ENCODE measurements at places on chromosomes 6 and 20.
A peak's percentile ranks its signal among the peaks of the same experiment; 100 is the strongest.

GRCh38 chr6:118709859-118710350 is 58.5 kb upstream of the CEP85L start:
- DNase-seq: peak; percentile 46

DNA sequence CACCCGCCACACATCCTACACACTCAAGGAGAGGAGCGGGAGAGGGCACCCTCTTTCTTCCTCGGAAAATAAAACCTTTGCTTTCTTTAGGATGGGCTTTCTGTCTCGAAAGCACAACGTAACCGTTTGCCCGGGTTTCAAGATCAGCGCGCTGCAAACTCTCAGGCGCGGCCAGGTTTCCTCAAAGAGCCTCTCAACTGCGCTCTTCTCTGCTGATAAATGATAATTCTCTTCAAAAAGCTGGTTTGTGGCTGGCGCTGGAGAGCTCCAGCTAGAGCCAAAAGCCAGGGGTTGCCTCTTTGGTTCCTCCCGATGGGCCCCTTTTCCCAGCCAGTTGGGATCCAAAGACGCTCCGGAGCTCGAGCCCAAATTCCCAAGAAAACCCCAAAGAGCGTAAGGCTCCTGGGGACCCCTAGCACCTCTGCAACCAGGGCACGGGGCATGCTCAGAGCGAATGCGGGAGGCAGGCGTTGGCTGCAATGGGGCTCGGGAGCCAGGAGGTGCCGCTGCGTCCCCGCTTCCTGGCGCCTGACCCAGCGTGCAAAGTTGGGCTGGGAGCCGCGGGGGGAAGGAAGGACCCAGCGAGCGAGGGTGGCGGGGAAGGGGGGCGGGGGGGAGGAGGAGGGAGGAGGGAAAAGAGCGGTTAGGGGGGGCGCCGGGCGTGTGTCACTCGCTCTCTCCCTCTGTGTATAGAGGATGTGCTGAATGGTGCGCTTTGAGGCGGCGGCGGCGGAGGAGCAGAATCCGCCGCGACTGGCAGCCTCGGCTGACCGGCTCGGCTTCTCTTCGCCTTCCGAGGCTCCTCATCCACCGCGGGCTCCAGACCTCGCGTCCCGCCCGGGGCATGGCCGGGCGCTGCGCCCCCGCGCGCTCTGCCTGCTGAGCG is at the start of gene PLCB1:
PLCB1 (plus strand) TSS at position 669 of the 886 bp plus-strand sequence. CDS start 386 bp downstream, outside the sequence.
- peak; percentile 66 for DNase-seq

GRCh38 chr20:40562031-40562430 is 127.0 kb downstream of the MAFB start:
- no peak for DNase-seq

DNA sequence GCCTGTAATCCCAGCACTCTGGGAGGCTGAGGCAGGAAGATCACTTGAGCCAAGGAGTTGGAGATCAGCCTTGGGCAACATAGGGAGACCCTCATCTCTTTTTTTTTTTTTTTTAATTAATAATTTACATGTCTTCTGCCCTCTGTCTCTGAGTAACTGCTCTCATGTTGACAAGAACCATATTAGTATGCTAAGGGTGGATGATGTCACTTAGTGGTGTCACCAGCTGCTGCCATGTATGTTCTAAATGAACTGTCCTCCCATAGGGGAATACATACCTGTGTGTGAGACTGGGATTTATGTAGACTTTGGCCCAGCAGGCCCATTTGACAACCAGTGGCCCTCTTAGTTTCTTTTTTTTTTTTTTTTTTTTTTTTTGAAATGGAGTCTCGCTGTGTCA is 65.6 kb downstream of the SCAND1 start:
- no peak for DNase-seq

- no peak for DNase-seq
Measured at GRCh38 chr6:21559238-21559637, 34.3 kb upstream of the SOX4 start.

DNA sequence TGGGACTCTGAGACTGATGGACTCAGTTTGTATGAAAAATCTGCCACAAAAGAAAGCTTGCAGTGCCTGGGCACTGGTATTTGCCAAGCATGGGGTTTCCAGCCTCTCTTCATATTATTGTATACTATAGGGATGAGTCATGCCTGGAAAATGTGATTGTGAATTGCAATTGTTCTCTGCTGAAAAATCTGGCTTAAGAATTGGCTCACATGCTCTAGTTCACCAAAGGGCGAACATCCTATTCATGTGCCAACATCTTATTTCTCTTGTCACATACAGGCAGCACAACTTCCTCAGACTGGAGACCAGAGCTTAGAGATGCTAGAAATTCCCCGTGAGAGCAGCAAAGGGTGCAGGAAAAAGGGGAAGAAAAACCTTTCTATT is 103.6 kb upstream of the KCNK16 start:
- no peak for DNase-seq

DNA sequence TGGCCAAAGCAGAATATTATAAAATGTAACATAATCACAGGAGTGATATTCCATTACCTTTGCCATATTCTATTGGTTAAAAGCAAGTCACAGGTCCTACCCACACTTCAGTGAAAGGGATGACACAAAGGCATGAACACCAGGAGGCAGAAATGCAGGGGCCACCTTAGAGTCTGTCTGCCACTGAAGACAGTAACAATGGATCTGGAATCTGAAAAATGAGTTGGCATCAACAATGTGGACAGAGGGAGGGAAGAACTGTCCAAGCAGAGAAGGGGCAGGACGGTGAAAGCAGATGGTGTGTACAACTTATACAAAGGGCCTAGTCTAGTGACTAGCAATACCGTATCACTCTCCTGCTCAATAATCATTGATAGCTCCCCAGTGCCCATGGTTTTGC is 6.6 kb upstream of the LPIN3 start:
- DNase-seq: no peak

GRCh38 chr6:144033816-144034735 is 26.0 kb upstream of the PLAGL1 start:
- DNase-seq: no peak

- DNase-seq: peak; percentile 47
Measured at GRCh38 chr6:15247500-15248450, 1.9 kb downstream of the JARID2 start.

DNA sequence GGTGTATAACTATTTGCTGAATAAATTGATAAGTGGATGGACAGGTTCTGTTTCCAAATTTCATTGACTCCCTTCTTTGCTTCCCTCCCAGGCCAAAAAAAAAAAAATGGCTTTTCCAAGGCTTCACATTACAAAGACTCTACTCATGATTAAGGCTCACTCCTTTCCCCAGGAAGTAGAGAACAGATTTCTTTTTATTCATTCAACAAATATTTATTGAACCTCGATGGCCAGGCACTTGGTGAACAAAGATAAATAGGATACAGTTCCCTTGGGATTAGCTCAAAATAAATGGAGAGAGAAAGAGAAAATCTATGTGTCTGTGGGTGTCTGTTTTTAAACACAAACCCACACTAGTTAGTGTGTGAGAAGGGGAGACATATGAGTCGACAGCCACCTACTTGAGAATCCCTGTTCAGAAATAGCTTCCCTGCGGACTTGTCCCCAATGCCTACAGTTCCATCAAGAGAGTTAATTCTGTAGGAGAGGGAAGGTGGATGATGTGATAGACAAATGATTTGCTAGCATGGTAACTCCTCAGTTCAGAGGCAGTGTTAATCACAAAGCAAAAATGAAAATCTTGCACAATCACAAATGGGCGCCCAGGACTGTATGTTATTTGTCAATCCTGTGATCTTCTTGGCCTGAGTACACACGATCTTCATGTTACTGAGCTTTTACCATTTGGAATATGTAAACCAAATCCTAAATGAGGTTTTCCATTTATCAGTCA is 20.3 kb downstream of the TRAF3IP2 start:
- no peak for DNase-seq

GRCh38 chr6:152671171-152671570 is 26.5 kb upstream of the MYCT1 start:
- no peak for DNase-seq

DNA sequence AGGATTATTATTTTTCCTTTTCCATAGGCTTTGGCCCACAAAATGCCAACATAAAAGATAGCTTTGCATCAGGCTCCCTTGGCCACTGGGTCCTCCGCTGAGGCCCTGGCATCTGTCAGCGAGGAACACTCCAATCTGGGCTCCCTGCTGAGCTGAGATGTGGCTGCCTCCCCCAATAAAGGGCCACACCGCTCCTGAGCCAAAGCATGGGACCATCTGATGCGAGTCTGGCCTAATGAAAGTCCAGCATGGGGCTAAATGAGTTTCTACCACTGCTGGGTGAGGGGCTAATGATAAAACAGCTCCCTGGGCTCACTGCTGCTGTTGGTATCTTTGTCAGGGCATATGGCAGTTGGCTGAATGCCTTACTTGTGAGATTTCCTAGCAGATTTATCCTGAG is 817.5 kb upstream of the SLC35B3 start:
- DNase-seq: no peak

GRCh38 chr6:99426451-99426757 is 1.3 kb upstream of the PNISR start:
- no peak for DNase-seq

GRCh38 chr20:6169251-6169650 is 46.4 kb upstream of the FERMT1 start:
- no peak for DNase-seq

DNA sequence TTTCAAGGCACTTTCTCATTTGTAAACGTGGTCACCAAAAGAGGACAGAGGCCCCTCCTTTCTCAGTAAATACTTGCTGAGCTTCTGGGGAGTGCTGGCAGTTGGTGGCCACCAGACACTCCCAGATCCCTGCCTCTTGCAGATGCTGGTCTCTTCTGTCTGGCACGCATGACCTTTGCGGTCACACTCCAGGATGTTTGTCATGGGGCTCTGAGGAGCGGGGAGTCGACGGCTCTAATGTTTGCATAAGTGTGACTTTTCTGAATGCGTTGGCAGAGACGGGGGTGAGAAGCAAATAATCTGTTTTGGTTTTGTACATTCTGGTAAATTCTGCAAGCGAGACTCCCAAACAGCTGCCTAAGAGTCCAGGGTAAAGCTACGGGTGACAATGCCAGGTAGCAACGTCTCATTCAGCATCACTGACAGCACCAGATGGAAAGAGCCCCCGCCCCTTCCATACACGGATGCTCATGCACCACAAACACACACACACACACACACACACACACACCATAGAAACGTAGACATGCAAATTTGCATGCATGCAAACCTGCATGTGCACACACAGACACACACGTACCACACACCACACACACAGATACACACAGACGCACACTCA is 101.1 kb downstream of the YTHDF1 start:
- no peak for DNase-seq

DNA sequence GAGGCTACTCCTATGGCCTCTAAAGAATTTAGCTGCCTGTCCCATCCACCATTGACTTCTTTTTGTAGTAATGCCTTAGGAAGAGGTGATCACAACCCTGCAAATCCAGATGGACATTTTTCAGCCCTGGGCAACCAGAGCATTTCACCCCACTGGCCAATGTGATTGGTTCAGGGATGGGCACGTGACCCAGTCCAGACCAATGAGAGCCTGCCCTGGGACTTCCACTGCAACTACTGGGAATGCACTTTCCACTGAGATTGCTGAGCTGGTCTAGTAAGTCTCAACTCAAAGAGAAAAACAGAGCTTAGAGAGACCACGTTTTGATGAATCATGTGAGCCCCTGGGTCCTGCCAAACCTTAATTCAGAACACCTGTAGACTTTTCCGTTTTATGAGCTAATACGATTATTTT is 8.9 kb upstream of the UBE2V1 start:
- no peak for DNase-seq

DNA sequence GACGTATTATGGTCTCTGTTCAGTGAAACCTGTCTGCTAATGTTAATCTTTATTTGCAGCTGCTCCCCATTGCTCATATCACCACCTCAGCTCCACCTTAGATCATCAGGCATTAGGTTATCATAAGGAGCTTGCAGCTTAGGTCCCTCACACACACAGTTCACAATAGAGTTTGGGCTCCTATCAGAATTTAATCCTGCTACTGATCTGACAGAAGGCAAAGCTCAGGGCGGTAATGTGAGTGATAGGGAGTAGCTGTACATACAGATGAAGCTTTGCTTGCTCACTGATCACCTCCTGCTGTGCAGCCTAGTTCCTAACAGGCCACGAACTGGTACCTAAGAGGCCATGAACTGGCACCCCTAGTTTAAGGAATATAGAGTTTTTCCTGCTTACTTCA is 989.7 kb downstream of the EYS start:
- DNase-seq: no peak

GRCh38 chr20:37922016-37922415 is 19.1 kb downstream of the VSTM2L start:
- DNase-seq: no peak

GRCh38 chr6:139530561-139530960 is 156.1 kb upstream of the CITED2 start:
- DNase-seq: no peak

- no peak for DNase-seq
Measured at GRCh38 chr6:142821860-142822259, 123.1 kb downstream of the HIVEP2 start.

Data from activated T-helper 1 cell treated with Interleukin-2 at 50 U/mL for 16 hours (primary cell).